ENCODE measurements at places on chromosomes 2 and 18. TPM values are rescaled to one million over a fixed set of nuclear protein-coding genes. Genes with fewer than 3 reads are reported as not detected.

- H3K4me3 ChIP-seq, result no peak overlapping the region
- H3K36me3 ChIP-seq, result peaks cover 4% of the 10 kb centered on the region
- peaks cover 5% of the 10 kb centered on the region for H3K4me1 ChIP-seq
- H3K27ac ChIP-seq, result no peak overlapping the region
- DNase-seq, result no peak
- H3K27me3 ChIP-seq, result no peaks in the 10 kb centered on the region
Observed at GRCh38 chr18:10264260-10264659, 190.2 kb upstream of the APCDD1 start.

- no peak overlapping the region for H3K4me3 ChIP-seq
- no peak for DNase-seq
- H3K36me3 ChIP-seq, result no peaks in the 10 kb centered on the region
- H3K27me3 ChIP-seq, result no peaks in the 10 kb centered on the region
- no peak overlapping the region for H3K27ac ChIP-seq
Observed at GRCh38 chr2:177921726-177922125, 150.9 kb downstream of the PDE11A start.

DNA sequence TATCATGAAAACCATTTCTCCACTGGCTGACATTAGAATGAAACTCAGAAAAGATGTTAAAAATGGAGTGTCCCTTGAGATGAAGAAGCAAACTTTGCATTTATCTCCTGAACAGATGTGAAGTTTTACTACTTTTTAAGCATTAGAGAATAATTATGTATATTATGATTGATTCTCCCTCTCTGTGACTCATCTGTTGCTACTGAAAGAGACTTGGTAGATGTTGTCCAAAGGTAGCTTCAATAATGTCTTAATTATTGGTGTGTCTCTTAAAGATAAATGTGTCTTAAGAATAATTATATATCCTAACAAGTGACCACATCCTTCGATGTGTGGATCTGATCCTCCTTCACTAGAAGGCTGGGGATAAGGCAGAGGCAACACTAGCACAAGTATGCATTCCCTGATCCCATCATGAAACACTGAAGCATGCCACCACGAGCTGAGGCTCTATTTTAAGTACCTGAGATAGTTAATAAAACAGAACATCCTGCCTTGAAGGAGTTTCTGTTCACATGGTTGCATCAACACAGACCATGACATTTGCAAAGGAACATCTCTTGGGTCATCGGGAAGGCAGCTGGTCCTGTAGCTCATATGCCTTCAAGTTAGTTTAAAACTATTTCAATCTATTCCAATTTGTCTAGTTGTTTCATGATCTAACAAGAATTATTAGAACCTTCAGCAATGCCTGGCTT lies 15.5 kb downstream of the RND3 start:
- peaks cover 84% of the 10 kb centered on the region for H3K36me3 ChIP-seq
- H3K27me3 ChIP-seq, result no peaks in the 10 kb centered on the region
- H3K4me1 ChIP-seq, result peaks cover 89% of the 10 kb centered on the region
- no peak for DNase-seq

DNA sequence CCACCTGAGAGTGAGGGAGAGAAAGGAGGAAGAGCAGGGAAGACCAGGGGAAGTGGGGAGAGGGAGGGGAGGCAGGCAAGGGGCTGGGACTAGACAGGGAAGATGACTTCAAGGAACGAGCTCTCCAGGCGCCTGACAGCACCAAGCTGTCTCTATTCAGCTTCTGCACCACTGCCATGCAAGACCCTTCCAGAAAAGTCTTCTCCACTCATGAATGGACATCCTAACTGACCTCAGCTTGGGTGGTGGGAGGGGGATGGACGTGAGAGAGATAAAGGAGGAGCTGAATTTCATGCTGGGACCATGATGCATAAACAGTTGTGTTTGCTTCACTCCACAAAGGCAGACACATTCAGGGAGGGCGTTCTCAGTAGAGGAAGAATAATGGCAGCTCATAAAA lies 206.4 kb upstream of the ARL4C start:
- H3K36me3 ChIP-seq, result no peaks in the 10 kb centered on the region
- peaks cover 17% of the 10 kb centered on the region for H3K4me1 ChIP-seq
- H3K27ac ChIP-seq, result peak overlapping the region; percentile 81
- peak overlapping the region; percentile 44 for H3K4me3 ChIP-seq

- H3K36me3 ChIP-seq, result no peaks in the 10 kb centered on the region
- H3K27ac ChIP-seq, result no peak overlapping the region
- peaks cover 14% of the 10 kb centered on the region for H3K4me1 ChIP-seq
- no peak for DNase-seq
Observed at GRCh38 chr2:165698444-165698884, 95.6 kb downstream of the GALNT3 start.

GRCh38 chr2:3630631-3631030 lies 27.4 kb upstream of the ALLC start:
- peaks cover 5% of the 10 kb centered on the region for H3K27me3 ChIP-seq
- H3K27ac ChIP-seq, result no peak overlapping the region
- no peak overlapping the region for H3K4me3 ChIP-seq
- peaks cover under 1% of the 10 kb centered on the region for H3K4me1 ChIP-seq
- peak; percentile 29 for DNase-seq

Gene MOCOS
- total RNA-seq, result 3.2 TPM

Gene UPP2
- total RNA-seq, result not detected

DNA sequence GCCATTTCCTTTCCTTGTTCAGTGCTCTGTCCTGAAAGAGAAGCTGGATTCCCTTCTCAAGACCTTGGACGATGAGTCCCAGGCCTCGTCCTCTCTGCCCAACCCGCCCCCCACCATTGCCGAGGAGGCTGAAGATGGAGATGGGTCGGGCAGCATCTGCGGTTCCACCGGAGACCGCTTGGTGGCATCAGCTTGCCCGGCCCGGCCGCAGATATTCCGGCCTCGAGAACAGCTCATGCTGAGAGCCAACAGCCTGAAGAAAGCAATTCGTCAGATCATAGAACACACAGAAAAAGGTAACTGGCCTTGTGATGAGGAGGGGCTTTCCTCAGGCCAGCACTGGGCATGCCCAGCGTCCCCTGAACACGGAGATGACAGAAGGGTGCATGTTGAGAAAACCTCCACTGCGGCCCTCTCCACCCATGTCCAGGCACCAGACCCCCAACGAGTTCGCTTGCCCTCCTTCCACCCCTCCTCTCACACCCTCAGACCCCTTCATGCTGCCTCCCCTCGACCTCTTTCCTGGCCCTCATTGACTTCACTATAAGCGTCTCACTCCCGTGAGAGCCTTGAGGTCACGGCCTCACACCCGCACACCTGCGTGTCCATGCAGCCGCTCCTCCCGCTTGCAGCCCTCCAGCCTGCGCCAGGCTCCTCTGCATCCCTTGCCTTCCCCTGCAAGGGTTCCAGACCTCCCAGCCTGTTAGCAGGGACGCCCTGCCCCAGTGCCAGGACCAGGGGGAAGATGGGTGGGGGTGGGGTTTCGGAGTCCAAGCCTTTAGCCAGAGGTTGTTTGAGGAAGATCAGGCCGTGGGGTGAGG lies 95.0 kb downstream of the DGKD start:
- no peaks in the 10 kb centered on the region for H3K27me3 ChIP-seq
- peaks cover 8% of the 10 kb centered on the region for H3K4me1 ChIP-seq
- no peak for DNase-seq

Measured in type B pancreatic cell (in vitro differentiated cells).